Right atrium auricular region (tissue), 2 donors: ENCODE measurements at places on chromosomes 3 and 15. TPM values are rescaled to one million over a fixed set of nuclear protein-coding genes. Genes with fewer than 3 reads are reported as not detected.
A peak's percentile ranks its signal among the peaks of the same experiment; 100 is the strongest.

DNA sequence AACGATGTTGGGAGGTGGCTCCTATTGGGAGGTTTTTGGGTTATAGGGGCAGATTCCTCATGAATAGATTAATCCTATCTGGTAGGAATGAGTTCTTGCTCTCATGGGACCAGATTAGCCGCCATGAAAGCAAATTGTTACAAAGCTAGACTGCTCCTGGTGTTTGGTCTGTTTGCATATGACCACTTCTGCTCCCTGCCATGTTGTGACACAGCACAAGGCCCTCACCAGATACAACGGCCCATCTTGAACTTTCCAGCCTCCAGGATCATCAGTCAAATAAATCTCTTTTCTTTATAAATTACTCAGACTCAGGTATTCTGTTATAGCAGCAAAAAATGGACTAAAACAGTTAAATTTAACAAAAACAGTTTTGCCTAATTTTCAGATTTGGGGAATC lies 34.4 kb downstream of the TRIM42 start:
- H3K4me3 ChIP-seq = no peak overlapping the region
- H3K36me3 ChIP-seq = no peaks in the 10 kb centered on the region
- no peak for DNase-seq
- no peaks in the 10 kb centered on the region for H3K27me3 ChIP-seq
- H3K4me1 ChIP-seq = no peaks in the 10 kb centered on the region
- H3K27ac ChIP-seq = no peak overlapping the region

Gene A4GNT
- not detected for total RNA-seq

GRCh38 chr3:184260724-184261269 lies 556 bp downstream of the CAMK2N2 start:
- DNase-seq = no peak
- H3K27ac ChIP-seq = no peak overlapping the region
- no peaks in the 10 kb centered on the region for H3K36me3 ChIP-seq
- H3K27me3 ChIP-seq = peaks cover 23% of the 10 kb centered on the region

DNA sequence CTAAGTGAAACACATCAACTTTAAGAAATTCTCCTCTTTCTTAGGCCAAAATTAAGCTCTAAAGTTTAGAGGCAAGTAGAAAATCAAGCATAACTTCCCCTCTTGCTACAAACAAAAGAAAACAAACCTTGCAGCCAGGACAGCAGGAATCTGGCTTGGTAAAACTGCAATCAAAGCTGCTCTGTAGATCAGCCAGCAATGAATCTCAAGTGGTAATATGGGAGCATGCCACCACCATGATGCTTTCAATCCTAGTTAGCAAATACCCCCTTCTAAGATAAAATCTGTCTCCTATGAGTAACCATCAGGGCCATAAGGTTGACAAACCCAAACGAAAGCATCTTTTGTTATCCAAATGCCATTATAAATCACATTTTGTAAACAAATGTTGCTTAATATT lies 208.3 kb upstream of the PLSCR5 start:
- H3K4me1 ChIP-seq = no peaks in the 10 kb centered on the region
- no peaks in the 10 kb centered on the region for H3K27me3 ChIP-seq
- no peaks in the 10 kb centered on the region for H3K36me3 ChIP-seq
- no peak for DNase-seq
- no peak overlapping the region for H3K4me3 ChIP-seq

GRCh38 chr3:12840591-12841148 lies 695 bp downstream of the RPL32 start:
- H3K4me3 ChIP-seq = peak overlapping the region; percentile 92
- DNase-seq = no peak
- H3K4me1 ChIP-seq = no peaks in the 10 kb centered on the region
- H3K27me3 ChIP-seq = no peaks in the 10 kb centered on the region
- H3K36me3 ChIP-seq = peaks cover 44% of the 10 kb centered on the region
